ENCODE measurements at places on chromosomes 16 and 17.

GRCh38 chr17:3885271-3885670 is 7.6 kb downstream of the CAMKK1 start:
- no peak for DNase-seq

DNA sequence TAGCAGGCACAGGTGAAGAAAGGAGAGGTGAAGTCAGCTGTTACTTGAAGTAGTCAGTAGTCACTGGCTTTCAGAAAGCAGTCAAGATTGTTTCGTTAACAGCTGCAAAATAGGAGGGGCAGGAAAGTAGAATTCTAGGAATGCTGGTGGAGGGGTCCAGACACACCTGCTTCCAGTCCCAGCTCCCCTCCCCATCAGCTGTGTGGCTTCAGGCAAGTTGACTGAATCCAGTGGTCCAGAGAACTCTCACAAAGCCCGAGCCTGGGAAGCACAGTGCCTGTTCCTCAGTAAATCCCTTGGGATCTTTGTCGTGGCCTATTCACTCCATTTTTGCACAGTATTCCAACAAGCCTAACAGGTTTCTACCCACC is 4.6 kb upstream of the SOCS1 start:
- no peak for DNase-seq

DNA sequence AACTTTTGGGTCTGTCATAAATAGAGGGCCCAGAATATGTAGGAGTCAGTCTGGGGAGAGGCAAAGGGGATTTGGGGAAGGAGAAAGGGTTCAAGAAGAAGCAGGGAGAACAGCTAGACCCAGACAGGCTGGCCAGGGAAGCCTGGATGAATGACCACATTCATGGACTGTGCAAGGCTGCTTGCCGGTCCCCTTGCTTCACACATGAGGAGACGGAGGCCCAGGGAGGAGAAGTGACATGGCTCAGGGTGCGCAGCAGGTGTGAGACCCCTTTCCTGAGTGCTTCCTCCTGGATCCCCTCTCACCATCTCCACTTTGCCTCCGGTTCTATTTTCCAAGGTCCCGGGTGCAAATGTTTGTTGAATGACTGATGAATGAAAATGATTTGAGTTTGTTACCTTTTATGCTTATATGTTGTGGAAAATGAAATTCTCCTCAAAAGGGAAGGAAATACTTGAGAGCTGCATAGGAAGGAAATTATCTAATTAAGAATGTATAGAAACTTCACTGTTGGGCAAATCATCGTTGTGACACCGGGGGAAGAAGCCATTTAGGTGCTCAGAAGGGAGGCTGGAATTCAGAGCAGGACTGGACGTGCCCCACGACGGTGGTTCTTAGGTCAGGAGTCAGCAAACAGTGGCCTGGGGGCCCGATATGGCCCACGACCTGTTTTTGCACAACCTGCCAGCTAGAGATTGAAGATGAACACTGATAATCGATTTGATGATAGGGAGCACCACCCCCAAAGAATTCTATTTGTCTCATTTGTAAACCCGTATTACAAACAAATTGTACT is 559 bp downstream of the ITGAM start:
- DNase-seq: no peak

- DNase-seq: no peak
Measured at GRCh38 chr16:29848420-29849297, 14.4 kb downstream of the CDIPT start.

DNA sequence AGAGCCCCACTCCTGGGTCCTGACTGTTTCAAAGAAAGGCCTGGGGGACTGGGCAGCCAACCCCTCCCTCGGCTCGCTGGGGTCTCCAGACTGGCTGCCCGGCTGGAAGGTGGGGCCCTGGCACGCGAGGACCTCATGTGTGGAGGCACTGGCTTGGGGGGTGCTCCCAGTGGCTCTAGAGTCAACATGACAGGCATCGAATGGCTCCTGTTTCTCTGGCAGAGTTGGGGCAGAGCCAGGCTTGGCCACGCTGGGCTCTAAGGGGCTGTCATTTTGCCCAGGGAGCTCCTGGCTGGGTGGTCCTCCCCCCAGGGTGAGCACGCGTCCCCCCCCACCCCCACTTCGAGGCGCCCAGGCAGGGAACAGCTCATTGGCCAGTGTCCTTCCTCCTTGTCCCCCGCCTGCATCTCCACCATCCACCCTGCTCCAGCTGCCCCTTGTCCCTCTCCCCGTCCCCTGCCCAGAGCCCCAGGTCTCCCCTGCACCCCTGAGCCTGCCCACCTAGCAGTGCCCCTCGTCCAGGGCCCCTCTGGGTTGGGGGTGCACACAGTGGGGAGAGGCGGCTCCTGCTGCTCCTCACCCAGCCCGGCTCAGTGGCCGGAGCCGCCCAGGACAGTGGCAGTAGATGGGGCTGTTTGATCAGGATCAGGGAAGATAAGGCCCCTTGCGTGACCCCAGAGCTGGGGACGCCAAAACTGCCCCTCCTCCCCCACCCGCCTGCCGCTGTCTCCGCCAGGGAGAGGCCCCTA is 2.7 kb downstream of the GCGR start:
- no peak for DNase-seq

DNA sequence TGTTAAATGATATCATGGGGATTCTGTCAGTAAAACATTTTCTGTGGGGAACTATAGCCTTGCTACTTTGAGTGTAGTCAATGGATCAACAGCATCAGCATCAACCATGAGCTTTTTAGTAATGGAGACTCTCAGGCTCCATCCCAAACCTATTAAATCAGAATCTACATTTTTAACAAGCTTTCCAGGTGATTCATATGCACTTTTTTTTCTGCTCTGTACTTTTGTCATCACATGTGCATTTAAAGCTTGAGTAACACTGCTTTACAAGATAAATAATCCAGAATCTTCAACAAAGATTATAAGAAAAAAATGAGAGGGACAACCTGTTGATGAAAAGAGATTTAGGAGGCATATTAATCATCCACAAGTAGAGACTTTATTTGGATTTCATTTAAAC is 23.5 kb downstream of the NUP93 start:
- no peak for DNase-seq

- no peak for DNase-seq
Measured at GRCh38 chr16:67390816-67391423, 2.4 kb downstream of the TPPP3 start.

GRCh38 chr17:80751946-80752581 is 207.4 kb downstream of the RPTOR start:
- no peak for DNase-seq

GRCh38 chr17:70292366-70292765 is 123.0 kb downstream of the KCNJ2 start:
- DNase-seq: no peak

- DNase-seq: no peak
Measured at GRCh38 chr16:53611179-53611696, 92.4 kb downstream of the RPGRIP1L start.

- peak; percentile 90 for DNase-seq
Measured at GRCh38 chr17:40355123-40355803, 9.3 kb downstream of the GJD3 start.

DNA sequence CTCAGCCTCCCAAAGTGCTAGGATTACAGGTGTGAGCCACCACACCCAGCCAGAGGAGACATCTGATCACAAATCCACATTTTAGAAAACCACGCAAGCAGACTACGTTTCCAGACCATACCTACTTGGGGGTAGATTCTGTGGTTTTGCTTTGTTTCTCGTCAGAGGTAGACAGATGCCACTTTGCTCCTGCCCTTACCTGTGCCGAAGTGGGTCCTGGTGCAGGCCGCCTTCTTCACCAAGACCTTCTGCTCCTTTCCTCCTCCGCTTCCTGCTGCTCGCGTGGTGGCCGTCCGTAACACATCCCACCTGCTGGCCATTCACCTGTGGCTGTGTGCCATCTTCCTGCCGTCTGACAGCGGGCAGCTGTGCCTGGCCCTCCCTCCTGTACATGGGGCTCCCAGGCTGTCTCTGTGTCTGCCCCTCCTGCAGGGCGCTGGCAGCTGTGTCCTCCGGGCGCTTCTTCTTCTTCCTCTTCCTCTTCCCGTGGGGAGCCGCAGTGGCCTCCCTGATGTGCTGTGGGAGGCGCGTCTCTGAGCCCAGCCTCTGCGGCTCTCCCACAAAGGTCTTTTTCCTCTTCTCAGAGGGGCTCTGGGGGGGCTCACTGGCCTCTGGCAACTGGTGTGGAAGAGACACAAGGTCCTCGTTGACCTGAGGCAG is 21.2 kb upstream of the CYTH1 start:
- no peak for DNase-seq

GRCh38 chr17:2051061-2051932 is 3.6 kb upstream of the HIC1 start:
- no peak for DNase-seq

- no peak for DNase-seq
Measured at GRCh38 chr17:58153046-58153445, 4.9 kb downstream of the OR4D1 start.

DNA sequence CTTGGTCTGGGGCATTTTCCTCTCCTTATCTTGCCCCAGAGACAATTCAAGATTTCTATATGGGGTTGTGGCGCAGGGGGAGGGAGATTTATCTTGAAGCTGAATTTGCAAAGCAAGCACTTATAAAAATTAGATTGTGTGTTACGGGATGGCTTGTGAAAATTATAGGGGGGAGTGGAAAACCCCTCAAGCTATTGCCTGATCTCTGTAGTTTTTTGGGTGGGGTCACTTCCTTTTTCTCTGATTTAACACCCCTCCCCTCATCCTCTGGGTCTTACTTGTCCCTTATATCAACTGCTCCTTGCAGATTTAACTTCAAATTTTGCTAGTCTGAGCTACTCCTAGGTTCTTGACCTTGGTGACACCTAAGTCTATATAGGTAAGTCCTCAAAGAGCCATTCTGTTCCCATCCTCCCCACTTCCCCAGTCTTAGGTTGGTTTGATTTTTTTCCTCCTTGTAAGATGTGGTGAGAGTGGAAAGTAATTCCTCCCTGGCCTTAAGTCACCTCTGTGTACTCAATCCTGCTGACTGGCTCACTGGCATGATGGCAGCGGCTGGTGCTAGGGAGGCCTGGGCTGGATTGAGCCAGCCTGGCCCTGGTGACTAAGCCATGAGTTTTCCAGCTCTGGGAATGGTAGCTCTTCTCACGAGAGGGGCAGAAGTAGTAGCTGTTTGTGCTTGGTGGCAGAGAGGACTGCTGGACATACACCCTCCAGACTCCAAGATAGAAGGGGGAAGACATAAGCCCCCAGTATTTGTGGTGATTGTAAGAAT is 2.3 kb downstream of the ARL4D start:
- no peak for DNase-seq

DNA sequence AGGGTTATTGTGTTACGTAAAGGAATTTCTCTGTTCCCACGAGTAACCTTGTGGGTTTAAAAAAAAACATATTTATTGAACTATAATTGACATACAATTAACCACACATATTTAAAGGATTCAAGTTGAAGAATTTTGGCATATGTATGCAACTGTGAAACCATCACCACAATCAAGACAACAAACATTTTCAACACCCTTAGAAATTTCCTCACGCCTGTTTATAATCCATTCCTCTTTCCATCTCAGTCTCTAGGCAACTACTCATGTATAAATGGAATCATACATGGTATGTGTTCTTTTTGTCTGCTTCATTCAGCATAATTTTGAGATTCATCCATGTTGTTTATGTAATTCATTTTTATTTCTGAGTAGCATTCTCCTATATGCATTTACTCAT is 104.0 kb downstream of the MRTFB start:
- DNase-seq: no peak

- DNase-seq: no peak
Measured at GRCh38 chr17:2264067-2264860, 39.3 kb downstream of the SMG6 start.

Measured in left forelimb (tissue), 1 donor.